ENCODE measurements at places on chromosomes 3 and 15.

DNA sequence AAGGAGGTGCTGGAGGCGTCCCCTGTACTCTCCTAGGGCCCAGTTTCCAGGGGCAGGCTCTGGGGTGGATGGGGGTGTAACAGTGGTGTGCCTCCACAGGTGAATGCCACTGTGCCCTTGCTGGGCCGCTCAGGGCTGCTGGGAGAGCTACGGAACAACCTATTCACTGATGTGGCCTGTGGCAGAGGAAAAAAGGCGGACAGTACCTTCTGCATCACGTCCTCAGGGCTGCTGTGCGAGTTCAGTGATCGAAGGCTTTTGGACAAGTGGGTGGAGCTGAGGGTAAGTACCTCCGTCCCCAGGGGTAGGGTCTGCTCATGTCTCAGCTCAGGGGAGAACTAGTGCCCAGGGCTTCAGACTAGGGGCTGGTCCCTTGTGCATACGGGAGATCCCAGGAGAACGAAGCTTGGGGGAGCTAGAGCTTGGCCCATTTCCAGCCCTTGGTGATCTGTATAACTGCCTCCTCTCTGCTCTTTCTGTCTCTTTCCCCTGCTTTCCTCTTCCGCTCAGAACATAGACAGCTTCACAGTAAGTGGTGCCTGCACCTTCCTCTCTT lies 15.0 kb upstream of the JMJD7 start:
- no peak for DNase-seq

DNA sequence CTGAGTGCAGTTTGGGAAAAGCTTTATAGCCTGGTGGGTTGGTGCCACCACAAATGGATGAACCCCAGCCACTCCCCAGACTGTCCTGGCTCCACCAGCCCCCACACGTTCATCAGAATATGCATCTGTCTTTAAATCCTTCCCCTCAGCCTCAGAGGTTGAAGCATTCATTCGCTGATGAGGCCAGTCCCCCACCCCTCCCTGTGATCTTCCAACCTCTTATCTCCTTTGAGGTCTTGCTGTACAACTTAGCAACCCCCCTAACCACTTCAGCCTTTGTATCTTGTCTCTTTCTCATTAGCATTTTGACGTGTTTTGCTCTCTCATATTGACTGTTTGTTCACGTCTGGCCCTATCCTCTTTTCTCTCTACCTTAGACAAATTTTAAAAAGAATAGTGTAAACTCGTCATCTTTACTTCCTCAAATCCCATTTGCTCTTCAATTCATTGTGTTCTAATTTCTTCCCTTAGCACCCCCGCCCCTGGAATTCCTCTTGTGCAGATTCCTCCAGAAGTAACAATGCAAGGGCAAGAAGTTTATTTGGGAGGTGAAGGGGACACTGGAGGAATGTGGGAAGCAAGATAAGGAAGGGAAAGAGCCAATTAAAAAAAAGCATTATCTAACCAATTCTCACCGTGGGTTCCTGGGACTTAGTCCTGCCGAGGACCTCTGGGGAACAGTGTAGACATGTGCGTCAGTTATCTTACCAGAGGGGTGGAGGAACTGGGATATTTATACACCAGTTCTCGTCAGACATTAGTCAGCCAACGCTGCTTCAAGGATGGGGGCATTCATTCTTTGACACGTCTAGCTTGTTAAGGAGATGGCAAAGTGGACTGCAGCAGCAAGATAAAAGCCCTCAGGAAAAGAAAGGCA lies 38.6 kb downstream of the MOBP start:
- DNase-seq = peak; percentile 77

- no peak for DNase-seq
Observed at GRCh38 chr3:179046497-179047353, 24.9 kb downstream of the ZMAT3 start.

DNA sequence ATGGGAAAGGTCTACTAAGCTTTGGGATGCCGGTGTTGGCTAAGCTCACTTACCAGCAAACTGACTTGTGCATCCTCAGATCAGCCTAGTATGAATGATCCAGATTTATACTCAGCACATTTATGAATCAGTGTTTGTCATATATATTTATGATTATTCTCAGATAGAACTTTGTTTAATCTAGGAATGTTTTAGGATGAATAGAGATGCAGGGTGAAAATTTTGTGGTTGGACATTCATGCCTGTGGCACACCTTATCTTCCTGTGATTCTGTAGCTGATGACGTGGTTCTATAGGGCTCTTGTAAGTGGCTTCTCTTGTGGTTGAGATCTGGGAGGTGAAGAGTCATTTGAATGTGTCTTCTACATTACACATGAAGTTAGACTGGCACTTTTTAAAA lies 11.4 kb downstream of the CDIN1 start:
- peak; percentile 78 for DNase-seq

All from fibroblast of the aortic adventitia (primary cell).